Left hindlimb (tissue), 1 donor: ENCODE measurements at places on chromosomes 3 and 15.
A peak's percentile ranks its signal among the peaks of the same experiment; 100 is the strongest.

- DNase-seq: no peak
These were observed 9.2 kb downstream of the EIF3J start for GRCh38 chr15:44545913-44546802.

DNA sequence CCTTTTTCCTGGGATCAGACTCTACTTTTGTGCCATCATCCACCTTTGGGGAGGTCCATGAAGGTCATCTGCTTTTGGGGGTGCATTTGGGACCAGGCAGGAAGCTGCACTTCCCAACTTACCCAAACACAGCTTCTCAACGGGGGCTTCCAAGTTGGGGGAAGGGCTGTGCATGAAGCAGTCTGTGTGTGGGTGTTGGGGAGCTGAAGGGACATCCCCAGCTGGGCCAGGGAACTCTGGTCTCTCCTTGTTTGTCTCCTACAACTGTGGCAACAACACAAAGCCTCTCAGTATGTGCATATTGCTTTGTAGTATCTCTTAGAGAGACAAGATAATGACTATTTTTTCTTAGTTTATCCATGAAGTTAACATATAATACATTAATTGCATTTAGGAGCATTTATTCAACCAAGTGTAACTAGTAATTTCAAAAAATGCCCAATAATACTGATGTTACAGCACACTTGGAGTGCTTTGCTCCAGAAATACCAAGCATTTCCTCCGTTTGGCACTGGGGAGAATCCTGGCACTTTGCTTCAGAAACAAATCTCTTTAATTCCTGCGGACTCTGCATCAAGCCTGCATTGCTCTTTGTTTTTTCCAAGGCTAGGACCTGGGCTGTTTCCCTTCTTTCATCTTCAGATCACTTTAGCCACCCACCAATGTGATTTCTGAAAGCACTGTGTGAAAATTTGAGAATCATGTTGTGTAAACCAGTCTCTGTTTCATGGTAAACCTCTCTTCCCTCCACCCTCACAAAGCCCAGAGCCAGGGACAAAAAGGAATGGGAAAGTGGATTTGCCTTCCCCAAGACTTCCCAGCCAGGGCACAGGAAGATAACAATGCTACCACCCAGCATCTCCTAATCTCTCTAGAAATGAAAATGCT lies 126.2 kb upstream of the PFN2 start:
- DNase-seq: no peak

DNA sequence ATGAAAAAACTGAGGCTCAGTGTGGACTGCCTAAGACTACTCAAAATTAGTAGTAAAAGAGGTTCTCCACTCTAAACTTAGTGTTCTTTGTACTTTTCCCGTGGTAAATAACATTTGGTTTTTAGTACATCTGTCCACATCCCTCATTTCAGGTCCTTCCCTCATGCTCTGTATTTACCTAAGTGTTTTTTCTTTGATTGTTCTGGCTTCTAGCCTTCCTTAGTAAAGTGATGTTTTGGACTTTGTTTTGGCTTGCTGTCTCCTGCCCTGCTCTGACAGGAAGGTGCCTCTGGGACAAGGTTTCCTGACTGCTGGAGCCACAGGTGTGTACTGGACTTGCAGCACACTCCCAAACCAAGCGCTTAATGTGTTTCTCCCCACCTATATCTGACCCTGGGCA lies 29.9 kb upstream of the ALDH1A2 start:
- DNase-seq: no peak

- no peak for DNase-seq
These were observed 180.5 kb downstream of the TAFA4 start for GRCh38 chr3:68751888-68752287.

DNA sequence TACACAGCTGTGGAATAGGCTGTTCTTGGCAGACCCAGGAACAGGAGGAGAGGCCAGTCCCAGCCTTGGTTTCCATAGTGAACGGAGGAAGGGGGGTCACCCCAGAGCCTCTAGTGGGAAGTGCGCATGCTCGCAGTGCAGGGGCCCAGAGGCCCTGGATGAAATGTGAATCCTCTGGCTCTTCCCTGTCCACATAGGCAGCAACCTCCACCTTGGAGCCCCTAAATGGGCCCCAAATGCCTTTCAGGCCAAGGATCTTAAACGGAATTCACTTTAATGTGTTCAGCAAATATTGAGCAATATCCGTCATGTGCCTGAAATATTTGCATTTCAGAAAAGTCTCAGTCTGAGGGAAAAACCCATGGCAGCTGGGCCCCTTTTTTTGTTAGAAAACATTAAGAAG lies 3.3 kb upstream of the NDN start:
- peak; percentile 93 for DNase-seq

GRCh38 chr15:35477312-35478262 lies 68.4 kb downstream of the DPH6 start:
- DNase-seq: no peak

DNA sequence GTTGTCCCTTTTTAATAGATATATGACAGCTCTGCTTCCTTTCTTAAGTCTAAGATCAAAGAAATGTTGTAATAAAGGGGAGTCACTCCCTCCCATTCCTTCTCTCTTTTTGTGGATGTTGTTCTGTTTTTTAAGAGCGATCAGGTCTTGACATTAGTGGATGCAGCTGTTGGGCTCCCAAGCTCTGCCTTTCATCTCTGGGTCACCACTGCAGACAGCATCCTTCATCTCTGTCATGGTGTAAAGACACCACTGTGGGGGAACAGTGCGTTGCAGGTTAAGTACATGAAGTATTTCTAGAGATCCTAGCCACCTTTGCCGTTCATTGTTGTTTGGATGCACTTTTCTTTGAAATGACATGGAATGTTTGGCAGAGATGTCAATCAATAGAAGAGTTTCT lies 17.7 kb downstream of the FNDC3B start:
- no peak for DNase-seq

GRCh38 chr15:66291816-66292570 lies 1.4 kb upstream of the DIS3L start:
- DNase-seq: no peak

DNA sequence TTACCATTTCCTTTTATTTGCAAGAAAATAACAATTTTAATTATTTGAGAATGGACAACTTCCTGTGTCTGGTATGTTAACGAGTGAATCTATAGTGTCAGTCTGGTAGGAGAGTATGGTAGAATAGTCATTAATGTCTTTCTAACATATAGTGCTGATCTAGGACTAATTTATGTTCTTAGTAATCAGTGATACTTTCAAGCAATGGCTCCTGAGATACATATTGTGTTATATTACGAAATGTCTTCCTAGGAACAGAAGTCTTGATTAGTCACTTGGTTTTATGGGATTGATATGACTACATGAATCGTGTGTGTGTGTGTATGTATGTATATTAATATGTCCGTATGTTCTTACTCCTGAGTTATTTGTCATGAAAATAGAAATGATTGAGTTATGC lies 66.6 kb upstream of the PAQR5 start:
- DNase-seq: no peak

DNA sequence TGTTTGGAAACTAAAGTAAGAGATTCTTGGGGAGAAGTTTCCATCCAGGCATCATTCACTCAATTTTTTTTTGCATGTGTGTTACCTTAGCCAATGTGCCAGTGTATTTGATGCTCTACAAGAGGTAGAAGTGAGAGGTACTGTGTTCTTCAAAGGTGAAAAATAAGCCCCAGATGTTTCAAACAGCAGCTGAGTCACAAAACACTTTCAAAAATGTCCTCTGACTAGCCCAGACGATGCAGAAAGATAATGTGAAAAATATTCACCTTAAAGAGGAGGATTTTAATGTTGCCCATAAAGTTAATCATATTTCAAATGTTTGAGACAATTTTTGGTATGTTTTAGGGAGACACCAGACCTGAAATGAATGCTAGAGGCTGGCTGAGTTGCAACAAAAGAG lies 107.7 kb upstream of the RASGRP1 start:
- DNase-seq: no peak

GRCh38 chr3:176739159-176739558 lies 458.1 kb downstream of the TBL1XR1 start:
- no peak for DNase-seq

DNA sequence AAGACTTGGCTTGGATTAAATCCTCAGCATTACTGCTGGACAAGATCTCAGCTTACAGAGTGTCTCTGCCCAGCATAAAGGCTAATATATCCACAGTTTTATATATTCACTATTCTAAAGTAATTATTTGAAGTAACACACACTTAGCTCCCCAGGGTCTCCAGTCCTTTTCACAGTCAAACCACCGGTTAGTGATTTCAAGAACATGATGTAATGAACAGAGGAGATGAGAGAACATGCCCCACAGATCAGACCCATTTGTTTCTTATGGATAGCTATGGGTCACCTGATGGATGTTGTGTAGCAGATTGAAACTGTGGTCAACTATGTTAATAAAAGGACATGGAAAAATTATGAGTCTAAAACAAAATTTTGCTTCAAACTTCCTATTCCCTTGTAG lies 44.8 kb upstream of the MRPL3 start:
- DNase-seq: no peak

DNA sequence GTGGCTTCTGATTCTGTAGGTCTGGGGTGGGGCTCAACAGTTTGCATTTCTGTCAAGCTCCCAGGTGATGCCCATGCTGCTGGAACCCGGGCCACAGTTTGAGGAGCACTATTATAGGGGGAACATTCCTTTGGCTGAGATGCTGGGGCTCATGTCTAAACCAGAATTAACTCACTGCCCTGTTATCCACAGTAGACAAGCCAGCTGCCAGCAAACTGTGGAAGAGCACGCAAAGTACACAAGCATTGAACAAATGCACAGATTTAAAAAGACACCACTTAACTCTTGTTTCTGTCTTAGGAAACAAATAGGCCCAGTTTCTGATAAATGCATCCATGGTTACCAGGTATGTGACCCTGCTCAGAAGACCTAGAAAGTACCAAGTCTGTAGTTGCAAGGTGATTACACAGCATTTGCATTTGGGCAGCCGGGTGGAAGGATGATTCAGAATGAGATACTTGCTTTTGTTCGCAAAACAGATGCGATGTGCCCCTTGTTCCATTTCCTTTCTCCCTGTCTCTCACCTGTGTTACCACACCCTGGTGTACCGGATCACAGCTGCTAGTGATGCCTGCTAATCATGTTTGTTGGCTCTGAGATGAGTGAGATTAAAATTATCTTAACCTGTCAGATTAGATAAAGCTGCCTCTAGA lies 12.4 kb downstream of the GYG1 start:
- no peak for DNase-seq

DNA sequence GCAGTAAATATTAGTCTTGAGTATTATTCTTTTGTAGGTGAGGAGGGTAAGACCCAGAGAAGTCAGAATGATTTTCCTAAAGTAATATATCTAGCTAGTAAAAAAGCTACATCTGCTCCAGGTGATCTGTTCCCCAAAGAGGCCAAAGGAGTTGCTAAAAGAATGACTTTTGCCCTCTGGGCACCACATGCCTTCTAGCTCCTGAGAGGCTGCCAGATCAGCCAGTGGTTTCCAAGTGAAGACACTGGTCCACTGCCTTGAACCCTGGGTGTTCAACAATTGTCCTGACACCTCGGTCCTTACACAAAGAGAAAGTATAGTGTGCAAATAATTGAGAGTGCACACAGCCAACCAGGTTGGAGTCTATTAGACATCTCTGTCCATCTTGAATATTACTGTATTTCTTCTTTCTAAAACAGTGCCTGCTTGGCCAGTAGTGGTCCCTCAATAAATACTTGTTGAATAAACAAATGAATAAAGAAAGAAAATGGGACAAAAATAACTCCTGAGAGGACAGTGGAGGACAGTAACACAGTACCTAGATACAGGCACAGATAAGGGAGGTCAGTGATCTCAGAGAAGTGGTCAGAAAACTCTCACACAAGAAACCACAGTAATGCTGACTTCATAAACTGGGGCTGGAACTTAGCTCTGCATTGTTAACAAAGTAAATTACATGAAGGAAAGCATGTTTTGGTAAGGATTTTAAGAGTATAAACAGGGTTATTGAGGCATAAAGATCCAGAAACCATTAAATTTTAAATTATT lies 56.6 kb upstream of the CSTA start:
- DNase-seq: no peak

- DNase-seq: no peak
These were observed 60.1 kb downstream of the SLCO3A1 start for GRCh38 chr15:91913560-91913959.

DNA sequence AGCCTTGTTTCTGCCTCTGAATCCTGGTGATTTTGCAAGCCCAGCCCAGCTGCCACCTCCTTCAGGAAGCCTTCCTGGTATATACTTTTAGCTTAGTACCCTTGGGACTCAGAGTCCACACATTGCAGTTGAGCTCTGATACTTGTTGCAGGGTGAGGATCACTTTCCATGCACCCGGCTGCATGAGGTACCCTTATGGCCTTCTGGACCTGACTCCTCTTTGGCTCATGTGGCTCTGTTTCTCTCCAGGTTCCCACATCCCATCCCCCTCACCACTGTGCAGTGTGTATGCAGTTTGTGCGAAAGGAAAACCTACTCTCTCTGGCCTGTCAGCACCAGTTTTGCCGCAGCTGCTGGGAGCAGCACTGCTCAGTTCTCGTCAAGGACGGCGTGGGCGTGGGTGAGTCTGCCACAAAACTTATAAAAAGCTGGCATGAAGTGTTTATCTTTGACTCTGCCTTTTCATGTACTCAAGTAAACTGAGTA lies 23.1 kb upstream of the P4HTM start:
- no peak for DNase-seq

- no peak for DNase-seq
These were observed 96.3 kb downstream of the ZNF385D start for GRCh38 chr3:21654662-21655061.

GRCh38 chr3:191334346-191334893 lies 4.1 kb upstream of the UTS2B start:
- no peak for DNase-seq

- DNase-seq: no peak
These were observed 99.5 kb downstream of the ATG7 start for GRCh38 chr3:11371747-11372146.

DNA sequence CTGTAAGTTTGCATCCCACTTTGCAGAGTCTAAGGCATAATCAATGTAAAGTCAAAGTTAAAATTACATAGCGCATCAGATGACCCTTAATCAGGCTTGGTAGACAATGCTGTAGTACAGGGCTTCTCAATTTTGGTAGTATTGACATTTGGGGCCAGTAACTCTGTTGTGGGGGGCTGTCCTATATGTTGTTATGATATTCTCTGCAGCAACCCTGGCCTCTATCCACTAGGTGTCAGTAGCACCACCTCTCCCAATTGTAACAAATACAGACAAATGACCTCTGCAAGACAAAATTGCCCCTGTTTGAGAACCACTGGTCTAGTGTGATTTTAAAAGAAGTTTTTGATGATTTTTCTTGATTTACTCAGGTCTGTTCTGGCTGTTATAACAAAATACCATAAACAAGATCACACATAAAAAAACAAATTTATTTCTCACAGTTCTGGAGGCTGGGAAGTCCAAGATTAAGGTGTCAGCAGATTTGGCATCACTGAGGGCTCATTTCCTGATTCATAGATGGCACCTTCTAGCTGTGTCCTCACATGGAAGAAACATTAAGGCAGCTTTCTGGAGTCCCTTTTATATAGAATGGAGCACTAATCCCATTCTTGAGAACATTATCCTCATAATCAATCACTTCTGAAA lies 37.6 kb upstream of the SLC9A9 start:
- DNase-seq: no peak

- DNase-seq: no peak
These were observed 24.7 kb downstream of the GPR15 start for GRCh38 chr3:98556164-98557130.

- no peak for DNase-seq
These were observed 121.4 kb downstream of the FBLN2 start for GRCh38 chr3:13670292-13670691.
